ENCODE measurements at places on chromosomes 1 and 21. TPM values are rescaled to one million over a fixed set of nuclear protein-coding genes. Genes with fewer than 3 reads are reported as not detected.

- DNase-seq = no peak
Observed at GRCh38 chr1:62288224-62288623, 31.0 kb downstream of the KANK4 start.

GRCh38 chr1:86155807-86156565 lies 586 bp downstream of the COL24A1 start:
- DNase-seq = no peak

GRCh38 chr1:27542463-27543273 lies 52.7 kb upstream of the WASF2 start:
- DNase-seq = no peak

DNA sequence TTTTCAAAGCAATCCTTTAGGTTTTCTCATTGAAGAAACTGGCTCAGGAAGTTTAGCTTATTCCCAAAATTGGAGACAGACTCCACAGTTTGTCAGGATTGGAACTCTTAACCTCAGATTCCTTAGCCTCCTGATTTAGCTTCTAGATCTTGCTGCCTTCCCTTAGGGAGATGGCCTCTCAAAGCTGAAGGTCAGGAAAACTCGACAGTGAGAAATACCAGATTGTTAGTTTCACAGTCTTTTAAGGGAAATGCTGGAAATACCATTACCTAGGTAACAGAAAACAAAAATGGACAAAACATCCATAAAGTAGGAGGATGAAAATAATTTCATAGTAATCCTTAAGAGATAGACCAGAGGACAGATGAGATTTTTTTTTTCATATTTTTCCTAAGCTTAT lies 7.8 kb downstream of the RASAL2 start:
- no peak for DNase-seq

Gene PROK1
- total RNA-seq = 0.50 TPM

Gene CHIT1
- total RNA-seq = 2.6 TPM

All from omental fat pad (tissue), 4 donors.